Inflammatory macrophage treated with lipopolysaccharide for 4 hours (primary cell): ENCODE measurements at places on chromosomes 3 and 15.

- no peak for DNase-seq
Observed at GRCh38 chr15:48397841-48398240, 66.6 kb downstream of the DUT start.

DNA sequence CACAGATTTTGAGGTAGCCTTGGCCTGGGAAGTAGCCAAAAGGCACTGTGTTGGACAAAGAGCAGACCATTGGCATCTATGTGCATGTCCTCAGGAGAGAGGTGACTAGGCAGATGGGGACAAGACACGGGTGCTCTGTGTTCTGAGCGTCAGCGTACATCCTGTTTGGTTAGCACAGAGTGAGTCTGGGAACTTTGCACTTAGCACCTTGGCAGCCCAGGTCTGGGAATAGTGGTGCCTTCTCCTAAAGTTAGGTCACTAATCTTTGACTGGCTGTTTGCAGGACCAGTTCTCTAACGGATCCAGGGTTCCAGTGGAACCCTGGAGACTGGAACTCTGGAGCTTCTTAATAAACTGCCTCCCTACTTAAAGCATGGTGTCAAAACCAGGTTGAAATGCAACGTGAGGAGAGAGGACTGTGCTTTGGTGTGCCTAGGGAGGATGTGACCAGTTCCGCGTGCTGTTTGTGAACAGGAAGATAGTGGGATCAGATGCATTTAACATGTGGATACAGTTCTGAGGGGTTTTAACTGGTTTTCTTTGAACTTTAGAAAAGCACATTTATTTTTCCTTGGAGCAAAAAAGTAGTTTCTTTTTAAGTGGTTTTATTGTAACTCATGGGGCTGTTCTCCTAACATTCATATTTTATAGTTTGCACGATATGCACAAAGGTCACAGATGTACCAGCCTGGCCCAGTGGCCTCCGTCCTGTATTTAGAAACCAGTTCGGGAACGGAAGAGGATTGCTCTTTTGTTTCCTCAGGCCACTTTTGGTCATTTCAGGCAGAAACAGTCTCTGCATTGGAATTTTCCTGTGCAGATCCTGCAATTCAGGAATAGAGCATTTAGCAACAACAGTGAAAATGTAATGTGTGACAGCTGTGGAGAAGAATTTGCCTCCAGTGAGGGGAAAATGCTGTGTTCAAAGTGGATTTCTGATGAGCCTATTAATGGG, 48.8 kb downstream of the ABHD2 start:
- no peak for DNase-seq

GRCh38 chr3:154131830-154132229, 10.6 kb downstream of the ARHGEF26 start:
- DNase-seq, result no peak

- DNase-seq, result no peak
Observed at GRCh38 chr3:71806736-71807135, 21.8 kb upstream of the PROK2 start.

GRCh38 chr3:189726277-189726676, 95.1 kb downstream of the TP63 start:
- no peak for DNase-seq

DNA sequence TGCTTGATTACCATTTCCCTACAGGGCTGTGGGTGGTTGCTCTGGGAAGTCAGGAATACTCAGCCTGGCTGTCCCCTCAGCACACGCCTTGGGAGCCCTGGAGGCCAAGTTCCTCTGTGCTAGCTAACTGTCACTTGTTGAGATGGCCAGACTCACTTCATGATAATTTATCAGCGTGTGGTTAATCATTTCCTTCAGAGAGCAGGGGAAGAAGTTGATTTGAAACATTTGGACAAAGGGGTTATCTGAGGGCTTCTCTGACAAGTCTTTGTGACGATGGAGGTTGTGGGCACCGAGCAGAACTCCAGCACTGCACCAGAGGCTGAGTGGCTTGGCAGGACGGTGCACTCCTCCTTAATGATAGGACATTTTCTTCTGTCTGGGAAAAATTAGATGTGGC, 61.9 kb downstream of the WHAMM start:
- DNase-seq, result peak; percentile 44

- peak; percentile 16 for DNase-seq
Observed at GRCh38 chr3:173553635-173554280, 156.2 kb downstream of the NLGN1 start.

GRCh38 chr3:37400945-37401344, 226.6 kb upstream of the LRRFIP2 start:
- no peak for DNase-seq

DNA sequence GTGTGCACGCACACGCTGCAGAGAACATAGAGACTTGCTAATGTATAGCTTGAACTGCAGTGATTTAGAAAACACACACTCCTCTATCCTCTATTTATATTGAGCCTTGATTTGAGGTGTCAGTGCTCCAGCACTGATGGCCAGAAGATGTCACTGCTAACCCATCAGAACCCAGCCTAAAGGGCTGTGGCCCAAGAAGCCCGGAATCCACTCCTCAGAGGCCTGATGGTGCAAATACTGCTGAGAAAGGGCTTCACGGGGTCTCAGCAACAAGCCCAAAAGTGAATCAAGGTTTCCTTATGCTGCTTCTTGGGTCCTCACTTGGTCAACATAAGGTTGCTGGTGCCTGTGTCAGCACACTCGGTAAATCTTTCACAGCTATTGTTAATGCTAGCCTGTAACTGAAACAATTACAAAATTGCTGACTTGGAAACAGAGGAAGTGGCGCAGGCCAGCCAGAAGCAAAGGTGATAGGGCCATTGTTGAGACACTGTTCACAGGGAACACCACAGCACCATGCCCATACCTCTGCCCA, 60.3 kb downstream of the HEG1 start:
- peak; percentile 33 for DNase-seq

GRCh38 chr3:187628169-187628568, 42.0 kb downstream of the SST start:
- DNase-seq, result no peak

GRCh38 chr3:159626598-159626997, 362.0 kb upstream of the IL12A start:
- no peak for DNase-seq

DNA sequence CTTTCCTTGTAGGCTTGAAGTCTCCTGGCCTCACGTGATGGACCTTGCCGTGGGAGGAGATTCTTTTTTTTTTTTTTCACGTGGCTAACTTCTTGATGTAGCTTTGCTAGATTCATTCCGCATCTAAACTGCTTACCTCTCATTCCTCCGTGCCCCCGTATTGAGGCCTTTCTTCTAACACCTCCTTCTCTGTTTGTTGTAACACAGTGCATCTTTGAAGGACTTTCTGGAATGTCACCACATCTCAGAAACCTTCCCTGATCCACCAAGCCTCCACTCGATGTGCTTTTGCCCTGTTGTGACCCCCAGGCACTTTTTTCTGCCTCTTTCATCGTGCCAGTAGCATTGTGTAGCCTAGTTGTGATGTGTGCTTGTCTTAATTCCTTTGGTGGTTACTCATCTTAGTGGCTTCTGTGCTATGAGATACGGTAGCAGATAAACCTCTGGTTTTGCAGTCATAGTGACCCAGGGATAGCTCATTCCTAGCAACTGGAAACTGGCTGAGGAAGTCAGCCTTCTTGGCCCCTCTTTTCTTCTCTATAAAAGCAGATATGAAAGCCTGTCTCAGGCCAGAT, 1.6 kb upstream of the BNC1 start:
- no peak for DNase-seq

DNA sequence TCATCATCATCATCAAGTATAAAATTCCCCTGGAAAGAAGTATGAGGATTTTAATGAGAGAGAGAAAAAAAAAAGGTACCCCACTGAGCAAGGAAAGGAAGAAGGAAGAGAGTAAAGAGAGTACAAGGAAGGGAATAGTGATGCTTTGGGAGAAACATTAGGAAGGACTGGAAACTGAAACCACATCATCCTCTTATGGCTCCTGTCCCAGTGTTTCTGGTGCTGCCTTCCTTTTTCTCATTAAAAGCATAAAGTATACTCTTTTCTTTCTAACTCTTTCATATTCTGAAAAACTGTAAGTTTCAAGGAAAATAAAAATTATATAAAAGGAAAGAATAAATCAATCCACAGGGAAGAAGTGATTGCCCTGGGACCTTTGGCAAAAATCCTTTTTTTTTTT, 616.4 kb upstream of the CBLB start:
- DNase-seq, result no peak

- no peak for DNase-seq
Observed at GRCh38 chr3:187504435-187504834, 136.2 kb downstream of the RTP4 start.

DNA sequence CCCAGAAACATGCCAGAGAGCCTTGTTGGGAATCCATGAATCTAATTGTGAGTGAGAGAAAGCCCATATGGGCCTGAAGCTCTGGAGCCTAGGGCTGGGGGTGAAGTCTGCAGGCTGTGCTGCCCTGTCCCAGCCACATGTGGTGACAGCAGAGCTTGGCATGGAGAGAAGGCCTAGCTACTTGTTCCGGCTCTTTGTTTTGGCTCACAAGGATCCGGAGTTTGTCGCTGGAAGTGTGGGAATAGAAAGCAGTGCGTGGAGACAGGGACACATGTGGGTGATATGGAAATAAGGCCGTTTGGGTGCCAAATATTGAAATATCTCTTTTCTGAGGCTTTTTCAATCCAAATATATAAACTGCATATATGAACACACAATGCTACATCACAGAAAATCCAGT, 78.2 kb downstream of the CLSTN2 start:
- no peak for DNase-seq

GRCh38 chr3:45212095-45212468, 14.0 kb downstream of the TMEM158 start:
- DNase-seq, result no peak

DNA sequence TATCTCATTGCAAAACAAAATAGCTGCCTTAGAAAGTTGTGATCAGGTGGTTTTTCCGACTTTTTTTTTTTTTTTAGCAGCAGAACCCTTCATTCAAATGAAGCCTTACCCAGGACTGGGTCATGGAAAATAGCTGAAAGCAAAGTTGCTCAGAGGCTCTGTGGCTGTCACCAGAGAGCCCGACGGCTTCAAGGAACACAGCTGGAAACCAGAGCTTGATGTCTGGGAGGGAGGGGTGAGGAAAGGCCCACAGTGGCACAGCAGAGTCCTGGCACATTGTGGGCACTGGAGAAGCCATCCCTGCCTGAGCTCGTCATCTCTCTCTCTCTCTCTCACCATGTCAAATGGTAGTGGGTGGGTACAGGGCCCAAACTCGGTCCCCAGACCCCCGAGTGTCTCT, 77.5 kb downstream of the RPN1 start:
- DNase-seq, result no peak

GRCh38 chr15:47485419-47485818, 231.9 kb upstream of the SEMA6D start:
- no peak for DNase-seq

- peak; percentile 82 for DNase-seq
Observed at GRCh38 chr15:75758071-75758872, 45.6 kb upstream of the CSPG4 start.

GRCh38 chr15:74655424-74655823, 39.8 kb downstream of the CLK3 start:
- DNase-seq, result no peak

DNA sequence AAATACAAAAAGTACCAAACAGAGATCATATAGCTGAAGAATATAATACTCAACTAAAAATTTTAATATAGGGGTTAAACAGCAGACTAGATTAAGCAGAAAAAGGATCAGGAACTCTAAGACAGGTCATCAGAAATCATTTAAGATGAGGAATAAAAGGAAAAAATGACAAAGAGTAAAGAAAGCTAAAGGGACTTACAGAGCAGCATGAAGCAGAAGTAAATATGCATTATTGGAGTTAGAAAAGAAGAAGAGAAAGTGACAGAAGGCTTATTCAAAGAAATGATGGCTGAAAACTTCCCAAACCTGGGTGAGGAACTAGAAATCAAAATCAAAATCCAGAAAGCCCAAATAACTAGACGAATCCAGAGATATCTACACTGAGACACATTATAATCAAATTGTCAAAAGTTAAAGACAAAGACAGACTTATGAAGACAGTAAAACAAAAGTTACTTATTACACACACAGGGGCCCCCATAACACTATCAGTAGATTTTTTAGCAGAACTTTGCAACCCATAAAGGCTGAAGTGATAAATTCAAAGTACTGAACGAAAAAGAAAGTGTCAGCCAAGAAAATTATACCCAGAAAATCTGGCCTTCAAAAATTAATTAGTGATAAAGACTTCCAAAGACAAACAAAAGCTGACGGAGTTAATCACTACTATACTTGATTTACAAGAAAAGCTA, 95.6 kb downstream of the SCAPER start:
- peak; percentile 26 for DNase-seq

GRCh38 chr3:88123526-88123925, 26.2 kb upstream of the C3orf38 start:
- peak; percentile 23 for DNase-seq

GRCh38 chr3:186021673-186022362, 84.0 kb upstream of the TRA2B start:
- no peak for DNase-seq

DNA sequence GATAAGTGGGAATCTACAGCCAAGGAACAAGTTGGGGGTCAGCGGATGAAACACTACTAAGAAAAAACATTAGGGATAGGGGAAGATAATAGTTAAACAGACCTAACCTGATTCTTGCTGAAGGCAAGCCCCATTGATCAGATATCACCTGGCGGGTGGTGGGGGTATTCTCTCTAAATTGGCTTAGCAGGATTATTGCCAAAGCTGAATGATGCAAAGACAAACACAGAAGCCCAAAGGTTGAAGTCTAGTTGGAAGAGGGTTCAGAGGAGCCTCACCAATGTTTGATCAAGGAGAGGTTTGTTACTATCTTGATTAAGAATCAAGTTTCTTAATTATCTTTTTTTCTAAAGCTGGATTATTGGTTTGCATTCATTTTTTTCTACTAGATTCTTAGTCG, 371.9 kb upstream of the CNTN4 start:
- no peak for DNase-seq

DNA sequence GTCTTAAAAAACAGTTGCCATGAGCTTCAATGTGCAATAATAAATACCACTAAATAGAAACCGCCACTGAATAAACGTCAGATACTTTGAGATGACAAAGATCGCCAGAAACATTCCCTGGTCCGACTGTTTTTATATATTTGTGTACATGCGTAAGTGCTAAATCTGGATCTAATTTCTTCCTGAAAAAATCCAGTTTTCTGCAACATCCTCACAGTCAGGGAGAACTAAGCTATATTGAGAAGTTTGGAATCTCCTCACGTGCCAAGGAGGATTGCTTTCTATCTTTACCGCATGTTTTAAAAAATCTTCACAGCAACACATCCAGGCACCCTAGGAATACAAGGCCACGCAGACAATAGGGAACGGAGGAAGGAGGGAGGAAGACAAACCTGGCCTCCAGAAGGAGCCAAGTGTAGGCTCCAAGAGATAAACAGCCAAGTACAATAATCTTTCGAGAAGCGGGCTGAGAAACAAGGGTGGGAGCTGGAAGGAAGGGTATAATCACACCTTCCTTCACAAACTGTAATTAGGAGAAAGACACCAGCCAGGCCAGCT, 5.7 kb downstream of the VGLL4 start:
- DNase-seq, result no peak
